ENCODE measurements at places on chromosomes 4 and X. TPM values are rescaled to one million over a fixed set of nuclear protein-coding genes. Genes with fewer than 3 reads are reported as not detected.

The USP17L10 gene
- total RNA-seq, result not detected

DNA sequence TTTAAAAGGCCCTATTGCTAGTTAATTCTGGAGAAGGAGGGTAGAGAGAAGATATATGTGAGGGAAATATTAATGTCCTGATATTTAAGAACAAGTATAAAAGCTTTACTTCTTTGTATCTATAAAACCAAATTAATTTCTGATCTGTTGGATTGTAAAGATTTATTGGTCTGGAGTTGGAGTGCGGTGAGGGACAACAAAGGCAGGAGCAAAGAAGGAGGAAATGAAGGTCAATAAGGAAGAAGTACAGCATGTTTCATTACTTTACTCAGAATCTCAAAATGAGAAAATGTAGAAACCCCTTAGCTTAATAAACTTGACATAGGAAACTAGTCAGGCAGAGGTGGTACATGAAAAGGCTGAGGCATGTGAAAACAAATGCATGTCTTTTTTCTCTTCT, 192.9 kb downstream of the PALLD start:
- no peak for DNase-seq

GRCh38 chr4:5827108-5828004, 65.5 kb downstream of the CRMP1 start:
- peak; percentile 58 for DNase-seq

DNA sequence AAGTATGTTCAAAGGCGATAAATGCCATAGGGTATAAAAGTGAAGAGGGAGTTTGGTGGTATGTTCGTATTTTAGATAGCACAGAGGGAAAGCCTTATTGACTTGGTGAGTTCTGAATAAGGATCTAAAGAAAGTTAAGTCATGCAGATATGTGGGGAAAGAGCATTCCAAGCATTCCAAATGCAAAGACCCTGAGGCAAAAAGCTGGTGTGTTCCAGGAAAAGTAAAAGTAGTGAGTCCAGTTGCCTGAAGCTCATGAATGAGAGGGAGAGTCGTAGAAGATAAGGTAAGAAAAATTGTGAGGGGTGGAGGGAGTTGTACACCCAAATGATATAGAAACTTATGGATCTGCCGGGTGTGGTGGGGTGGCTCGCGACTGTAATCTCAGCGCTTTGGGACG, 426.7 kb downstream of the RPA4 start:
- no peak for DNase-seq

DNA sequence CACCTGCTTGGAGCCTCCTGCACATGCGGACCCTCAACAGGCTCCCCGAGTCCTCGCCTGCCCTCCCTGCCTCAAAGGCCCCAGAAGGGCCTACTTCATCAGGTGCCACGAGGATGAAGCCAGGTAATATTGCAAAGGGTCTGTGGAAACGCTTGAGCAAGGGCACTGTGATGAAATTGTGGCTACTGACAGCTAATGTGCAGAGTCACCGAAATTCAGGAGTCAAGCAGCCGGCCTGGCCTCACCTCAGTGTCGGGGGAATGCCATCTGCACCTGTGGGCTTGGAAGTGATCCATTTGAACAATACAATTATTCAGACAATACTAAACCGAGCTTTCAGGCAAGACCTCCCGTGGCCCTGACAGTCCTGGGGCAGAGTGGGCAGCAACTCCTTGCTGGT, 3.1 kb upstream of the FGFR3 start:
- DNase-seq, result no peak

- DNase-seq, result no peak
Observed at GRCh38 chr4:53378171-53378482, 686 bp downstream of the FIP1L1 start.

GRCh38 chr4:168907119-168907698, 102.8 kb downstream of the CBR4 start:
- peak; percentile 62 for DNase-seq

The BEX2 gene
- total RNA-seq, result 3.4 TPM

DNA sequence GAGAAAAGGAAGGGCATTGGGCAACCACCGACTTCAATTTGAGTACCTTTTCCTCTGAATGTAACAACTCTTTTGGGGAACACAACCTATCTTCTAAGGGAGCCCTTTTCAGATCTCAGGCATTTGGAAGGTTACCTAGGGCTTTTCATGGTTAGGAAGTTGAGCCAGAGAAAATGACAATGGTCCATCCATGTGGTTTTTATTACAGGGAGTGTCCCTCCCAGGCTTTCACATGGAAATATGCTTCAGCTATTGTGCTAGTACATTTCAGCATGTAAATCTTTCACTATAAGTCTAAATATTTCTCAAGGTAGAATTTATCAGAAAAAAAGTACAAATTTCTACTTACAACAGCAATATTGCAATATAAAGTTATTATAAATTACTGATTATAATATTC, 259.8 kb downstream of the IQCM start:
- DNase-seq, result no peak

The PDCL2 gene
- not detected for total RNA-seq

- DNase-seq, result no peak
Observed at GRCh38 chr4:183636923-183637322, 22.1 kb downstream of the RWDD4 start.

DNA sequence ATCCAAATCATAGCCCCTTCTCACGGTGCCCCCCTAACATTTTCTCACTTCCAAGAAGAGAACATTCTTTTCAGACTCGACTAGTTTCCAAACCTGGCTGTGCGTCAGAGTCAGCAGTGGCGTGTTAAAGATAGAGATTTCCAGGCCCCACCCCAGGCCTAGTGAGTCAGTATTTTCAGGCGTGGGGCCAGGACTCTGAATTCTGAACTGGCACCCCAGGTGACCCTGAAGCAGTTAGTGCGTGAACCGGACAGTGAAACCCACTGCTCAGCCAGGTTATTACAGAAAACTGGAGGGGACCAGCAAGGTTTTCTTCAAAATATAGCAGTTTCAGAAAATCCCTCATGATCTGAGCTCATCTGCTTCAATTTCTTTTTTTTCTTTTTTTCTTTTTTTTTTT, 35.0 kb upstream of the BCOR start:
- no peak for DNase-seq

The ARMCX4 gene
- 3.1 TPM for total RNA-seq

DNA sequence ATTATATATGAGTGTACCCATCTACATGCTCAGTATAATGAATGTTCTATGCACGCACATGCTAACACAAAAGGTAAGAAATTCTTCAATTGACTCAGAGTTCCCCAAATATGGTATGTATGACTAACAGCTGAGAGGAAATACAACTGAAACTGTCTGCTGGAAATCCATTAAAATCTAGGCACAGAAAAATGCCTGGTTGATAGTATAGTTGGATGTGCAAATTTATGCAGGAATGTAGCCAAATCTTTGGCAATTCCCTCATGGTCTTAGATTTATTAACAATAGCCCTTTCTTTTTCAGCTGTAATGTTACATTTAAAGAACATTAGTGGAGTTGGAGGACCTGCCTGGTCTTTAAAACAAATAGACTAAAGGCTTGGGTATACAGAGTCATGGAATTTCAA, 5.5 kb downstream of the CAMK2D start:
- DNase-seq, result no peak

DNA sequence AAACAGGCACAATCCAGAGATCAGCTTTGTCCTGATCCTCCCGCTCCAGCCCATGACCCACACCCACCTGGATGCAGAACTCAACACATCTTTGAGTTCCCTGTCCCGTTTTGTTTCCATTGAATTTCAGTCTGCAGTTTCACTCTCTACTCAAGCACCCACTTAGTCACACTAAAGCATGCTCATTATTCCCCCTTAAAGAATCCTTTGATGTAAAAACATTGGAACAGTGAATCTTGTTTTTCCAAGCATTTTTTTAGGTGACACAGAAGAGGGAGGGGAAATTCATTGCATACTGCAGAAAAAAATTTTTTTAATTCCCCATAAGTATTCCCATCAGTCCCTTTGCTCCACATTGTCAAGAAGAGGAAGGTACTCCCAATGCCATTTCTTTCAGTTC, 249.7 kb upstream of the TTC29 start:
- no peak for DNase-seq

The GPRASP1 gene
- total RNA-seq, result 0.96 TPM

The NOX1 gene
- total RNA-seq, result not detected

The NWD2 gene
- total RNA-seq, result not detected

DNA sequence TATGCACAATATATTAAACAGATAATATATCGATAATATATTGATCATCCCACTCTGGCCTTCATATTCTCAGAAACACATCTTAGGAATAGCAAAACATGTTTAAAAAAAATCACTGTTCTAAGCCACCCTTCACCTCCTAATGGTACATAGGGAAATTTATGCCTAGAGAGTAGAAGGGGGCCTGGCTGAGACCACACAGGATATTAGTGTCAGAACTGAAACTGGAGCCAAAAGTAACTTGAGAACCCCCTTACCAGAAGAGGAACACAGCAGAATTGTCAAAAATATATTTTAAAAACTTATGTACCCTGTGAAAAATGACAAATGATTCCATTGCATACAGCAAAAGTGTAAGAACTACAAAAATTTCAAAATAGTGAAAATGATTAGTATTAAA, 173.1 kb downstream of the VSIG4 start:
- no peak for DNase-seq

The ARHGEF38 gene
- not detected for total RNA-seq

The MAGEA6 gene
- total RNA-seq, result not detected

The NXF2B gene
- total RNA-seq, result not detected

- DNase-seq, result no peak
Observed at GRCh38 chrX:153551135-153551534, 33.7 kb downstream of the ATP2B3 start.

Measured in activated CD4-positive, alpha-beta T cell treated with anti-CD3 and anti-CD28 coated beads, Interleukin-2, amount 10 ng/mL, durations not matched to agents 24 days and 14 days (primary cell).